ENCODE measurements at places on chromosomes 2 and 18. TPM values are rescaled to one million over a fixed set of nuclear protein-coding genes. Genes with fewer than 3 reads are reported as not detected.

The TMEM247 gene
- not detected for polyA plus RNA-seq

The FBXO36 gene
- 0.63 TPM for polyA plus RNA-seq

The CYP27C1 gene
- not detected for polyA plus RNA-seq

The LRRTM4 gene
- polyA plus RNA-seq, result not detected

The MC2R gene
- polyA plus RNA-seq, result not detected

The TLX2 gene
- polyA plus RNA-seq, result not detected

The MERTK gene
- 0.33 TPM for polyA plus RNA-seq

The PSMA8 gene
- polyA plus RNA-seq, result 4.1 TPM

The EFR3B gene
- 0.04 TPM for polyA plus RNA-seq

The HOXD1 gene
- not detected for polyA plus RNA-seq

The CSRNP3 gene
- not detected for polyA plus RNA-seq

The GCG gene
- not detected for polyA plus RNA-seq

The UBR3 gene
- polyA plus RNA-seq, result 5.4 TPM

The RAB27B gene
- polyA plus RNA-seq, result 1.1 TPM

The NEURL3 gene
- polyA plus RNA-seq, result not detected

The EVX2 gene
- polyA plus RNA-seq, result not detected

The TGFA gene
- polyA plus RNA-seq, result 0.06 TPM

The CD226 gene
- 3.8 TPM for polyA plus RNA-seq

The COX7A2L gene
- 136 TPM for polyA plus RNA-seq

The TTN gene
- 9.4 TPM for polyA plus RNA-seq

The PRSS56 gene
- not detected for polyA plus RNA-seq

The MAPRE3 gene
- 2.4 TPM for polyA plus RNA-seq

The DPP10 gene
- not detected for polyA plus RNA-seq

The ACVR1C gene
- polyA plus RNA-seq, result 0.23 TPM

The BOK gene
- polyA plus RNA-seq, result 0.08 TPM

The SLC8A1 gene
- not detected for polyA plus RNA-seq

The APOB gene
- polyA plus RNA-seq, result not detected

The ALPI gene
- polyA plus RNA-seq, result not detected

All from IgD-negative memory B cell (primary cell).